ENCODE measurements at places on chromosomes 11 and 22.

GRCh38 chr11:127135256-127135655 is 134.7 kb upstream of the KIRREL3 start:
- DNase-seq: no peak

DNA sequence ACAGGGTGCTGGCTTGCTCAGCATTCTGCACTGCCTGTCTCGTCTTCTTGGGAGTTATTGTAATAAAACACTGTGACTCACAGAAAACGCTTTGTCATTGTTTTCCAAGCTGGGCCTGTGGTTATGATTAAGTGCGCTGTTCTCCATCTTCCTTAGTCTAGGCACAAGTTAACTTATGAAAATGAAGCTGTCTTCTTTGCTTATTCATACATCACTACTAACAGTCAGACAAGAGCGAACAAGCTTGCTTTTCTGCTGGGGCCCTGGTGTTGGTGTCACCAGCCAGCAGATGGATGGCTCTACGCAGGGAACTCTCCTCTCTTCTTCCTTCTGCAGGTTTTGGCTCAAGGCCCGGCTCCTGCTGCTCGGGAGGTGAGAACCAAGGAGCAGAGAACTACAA is 380.1 kb upstream of the SYN3 start:
- peak; percentile 61 for DNase-seq

DNA sequence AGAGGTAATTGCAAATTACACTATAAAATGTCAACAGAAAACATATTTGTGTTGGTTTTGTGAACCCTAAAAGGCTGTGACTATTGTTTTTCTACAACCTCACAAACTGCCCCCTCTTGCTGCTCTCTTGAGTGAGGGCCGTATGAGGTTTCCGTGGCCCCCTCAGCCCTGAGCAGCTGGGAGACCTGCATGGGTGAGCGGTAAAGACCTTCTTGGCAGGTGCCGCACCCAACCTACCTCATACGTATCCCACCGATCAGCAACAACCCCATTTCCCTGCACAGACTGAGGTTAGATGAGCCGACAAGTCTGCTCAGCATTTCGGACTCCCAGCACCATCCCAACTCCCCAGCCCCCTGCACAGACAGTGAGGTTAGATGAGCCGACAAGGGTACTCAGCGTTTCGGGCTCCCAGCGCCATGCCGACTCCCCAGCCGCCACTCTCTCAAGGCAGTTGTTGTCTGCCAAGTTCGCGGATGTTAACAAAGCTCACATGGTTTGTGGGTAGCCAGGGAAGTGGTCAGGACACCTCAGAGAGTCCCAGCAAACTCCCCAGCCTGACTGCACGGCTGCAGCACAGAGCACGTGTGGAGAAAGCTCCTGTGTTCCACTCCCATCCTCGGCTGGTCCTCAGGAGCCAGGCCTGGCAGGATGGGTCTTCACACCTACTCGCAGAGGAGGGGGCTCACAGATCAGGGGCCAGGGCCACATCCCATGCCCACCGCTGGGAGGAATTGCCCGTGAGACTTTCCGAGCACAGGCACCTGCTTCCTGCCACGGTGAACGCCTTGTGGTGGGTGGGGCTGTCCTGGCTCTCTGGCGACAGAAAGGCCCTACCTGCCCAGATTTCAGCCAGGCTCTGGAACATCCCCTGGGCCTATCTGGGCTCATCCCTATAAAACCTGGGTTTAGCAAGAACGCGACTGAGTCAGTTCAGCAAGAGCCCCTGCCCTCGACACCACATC is 502.9 kb downstream of the BRD1 start:
- no peak for DNase-seq

- no peak for DNase-seq
Measured at GRCh38 chr11:78363024-78363619, 54.5 kb downstream of the GAB2 start.

- DNase-seq: no peak
Measured at GRCh38 chr11:43924112-43924855, 18.2 kb upstream of the C11orf96 start.

- DNase-seq: no peak
Measured at GRCh38 chr11:17991783-17992433, 20.9 kb downstream of the SERGEF start.

DNA sequence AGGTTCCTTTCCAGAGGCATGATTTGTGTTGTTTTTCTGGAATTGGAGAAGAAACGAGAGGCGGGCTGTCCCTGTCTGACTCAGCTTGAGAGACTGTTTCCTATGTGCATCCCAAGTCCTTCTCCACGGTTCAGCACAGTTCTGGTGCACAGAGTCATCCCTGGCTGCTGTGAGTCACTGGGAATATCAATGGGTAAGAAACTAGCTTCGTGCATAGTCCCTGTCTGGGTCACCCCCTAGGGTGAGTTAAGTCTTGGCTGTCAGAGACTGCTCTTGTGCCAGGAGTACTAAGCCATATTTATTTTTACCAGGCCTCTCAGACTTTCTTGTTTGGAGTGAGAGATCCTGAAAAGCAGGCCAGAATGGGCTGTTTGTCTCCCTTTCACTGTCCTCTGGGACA is 2.4 kb upstream of the LRP4 start:
- no peak for DNase-seq

GRCh38 chr11:68215087-68215445 is 2.0 kb upstream of the KMT5B start:
- no peak for DNase-seq

- no peak for DNase-seq
Measured at GRCh38 chr11:95035316-95035715, 10.3 kb downstream of the KDM4E start.

DNA sequence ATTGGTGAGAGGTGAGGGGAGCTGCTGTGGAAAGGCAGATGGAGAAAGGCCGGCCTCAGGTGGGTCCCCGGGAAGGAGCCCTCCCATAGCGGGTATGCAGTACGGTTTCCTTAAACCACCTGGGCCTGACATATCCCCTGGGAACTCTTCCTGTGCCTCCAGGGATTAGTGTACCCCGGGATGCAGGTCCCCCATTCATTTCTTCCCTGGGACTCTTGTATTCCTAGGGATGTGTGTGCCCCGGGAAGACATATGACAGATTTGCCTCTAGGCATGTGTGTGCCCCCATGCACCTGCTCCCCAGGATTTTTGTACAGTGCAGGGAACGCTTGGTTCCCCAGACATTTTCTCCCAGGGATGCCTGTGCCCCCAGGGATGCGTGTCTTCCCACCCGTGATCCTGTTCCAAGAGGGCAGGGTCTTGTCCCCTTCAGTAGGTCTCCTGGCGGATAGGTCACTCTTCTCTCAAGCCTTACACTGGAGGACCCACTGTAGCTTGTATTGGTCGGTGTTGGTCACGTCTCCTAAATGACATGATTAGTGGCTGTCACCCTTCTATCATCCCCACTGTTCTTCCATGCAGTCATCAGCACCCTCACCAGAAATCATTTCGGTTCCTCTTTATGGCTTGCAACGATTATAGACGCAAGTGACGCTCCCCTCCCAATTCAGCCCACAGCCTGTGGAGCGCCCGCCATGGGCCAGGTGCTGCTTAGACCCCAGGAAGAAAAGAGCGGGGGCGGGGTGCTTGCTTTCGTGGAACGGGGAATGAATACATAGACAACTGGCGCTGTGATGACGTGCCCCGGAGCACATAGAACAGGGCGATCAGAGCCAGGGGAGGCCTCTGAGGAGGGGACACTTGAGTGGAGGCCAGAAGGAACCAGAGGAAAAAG is 1.3 kb downstream of the PARVB start:
- no peak for DNase-seq

DNA sequence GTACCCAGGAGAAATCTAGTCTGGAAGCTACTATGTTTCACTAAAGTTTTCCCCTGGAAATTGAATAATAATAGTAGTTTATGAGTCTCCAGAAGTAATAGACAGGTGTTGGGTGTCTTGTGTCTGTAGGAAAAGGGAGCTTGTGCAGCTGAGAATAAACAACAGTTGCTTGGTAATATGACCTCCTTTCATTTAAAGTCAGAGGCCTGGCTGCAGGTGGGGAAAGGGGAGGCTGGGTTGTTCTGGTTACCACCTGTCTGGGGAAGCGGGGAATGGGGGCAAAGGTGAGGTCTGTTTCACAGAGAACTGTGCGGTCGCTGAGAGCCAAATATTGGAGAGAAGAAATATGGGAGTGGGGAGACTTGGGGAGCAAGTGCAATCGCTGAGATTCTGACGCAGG is 3.3 kb upstream of the GRAMD1B start:
- DNase-seq: no peak

- no peak for DNase-seq
Measured at GRCh38 chr11:10474551-10474950, 19.5 kb downstream of the AMPD3 start.

- DNase-seq: peak; percentile 46
Measured at GRCh38 chr11:134476435-134477021, 64.5 kb upstream of the B3GAT1 start.

DNA sequence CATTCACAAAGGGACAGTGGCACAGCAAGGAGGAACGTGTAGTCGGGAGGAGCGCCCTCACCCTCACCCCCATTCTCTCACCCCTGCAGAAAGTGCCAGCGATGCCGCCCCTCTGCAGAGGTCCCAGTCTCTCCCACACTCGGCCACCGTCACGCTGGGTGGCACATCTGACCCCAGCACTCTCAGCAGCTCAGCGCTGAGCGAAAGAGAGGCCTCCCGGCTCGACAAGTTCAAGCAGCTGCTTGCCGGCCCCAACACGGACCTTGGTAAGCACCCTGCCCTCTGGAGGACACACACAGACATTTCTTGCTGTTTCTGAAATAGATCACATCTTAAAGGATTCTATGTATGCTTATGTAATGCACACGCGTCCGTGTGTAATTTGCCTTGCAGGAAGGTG is 34.9 kb downstream of the TBC1D22A start:
- DNase-seq: no peak

DNA sequence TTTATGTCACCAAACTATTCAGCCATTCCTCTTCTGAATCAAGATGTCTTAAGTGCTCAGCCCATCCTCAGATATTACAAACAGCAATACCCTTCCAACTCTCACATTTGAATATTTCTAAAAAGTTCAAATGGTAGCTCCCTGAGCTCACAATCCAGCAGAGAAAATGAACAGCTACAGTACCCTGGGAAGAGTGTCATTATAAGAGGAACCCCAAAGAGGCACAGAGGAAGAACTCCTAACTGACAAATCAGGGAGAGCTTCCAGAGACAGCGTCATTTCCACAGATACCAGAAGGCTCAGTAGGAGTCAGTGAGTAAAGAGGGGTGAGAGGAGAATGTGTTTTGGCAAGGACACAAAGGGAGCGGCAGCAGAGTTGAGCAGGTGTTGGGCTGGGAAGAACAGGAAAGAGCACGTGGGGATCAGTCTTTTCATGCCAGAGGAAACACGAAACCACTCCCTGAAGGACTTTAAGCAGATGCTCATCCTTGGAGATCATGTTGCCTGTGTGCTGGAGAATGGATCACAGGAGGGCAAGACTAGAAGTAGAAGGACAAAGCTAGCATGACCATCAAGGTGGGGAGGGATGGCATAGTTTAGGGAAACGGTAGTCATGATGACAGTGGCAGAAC is 4.3 kb downstream of the CLTCL1 start:
- no peak for DNase-seq

DNA sequence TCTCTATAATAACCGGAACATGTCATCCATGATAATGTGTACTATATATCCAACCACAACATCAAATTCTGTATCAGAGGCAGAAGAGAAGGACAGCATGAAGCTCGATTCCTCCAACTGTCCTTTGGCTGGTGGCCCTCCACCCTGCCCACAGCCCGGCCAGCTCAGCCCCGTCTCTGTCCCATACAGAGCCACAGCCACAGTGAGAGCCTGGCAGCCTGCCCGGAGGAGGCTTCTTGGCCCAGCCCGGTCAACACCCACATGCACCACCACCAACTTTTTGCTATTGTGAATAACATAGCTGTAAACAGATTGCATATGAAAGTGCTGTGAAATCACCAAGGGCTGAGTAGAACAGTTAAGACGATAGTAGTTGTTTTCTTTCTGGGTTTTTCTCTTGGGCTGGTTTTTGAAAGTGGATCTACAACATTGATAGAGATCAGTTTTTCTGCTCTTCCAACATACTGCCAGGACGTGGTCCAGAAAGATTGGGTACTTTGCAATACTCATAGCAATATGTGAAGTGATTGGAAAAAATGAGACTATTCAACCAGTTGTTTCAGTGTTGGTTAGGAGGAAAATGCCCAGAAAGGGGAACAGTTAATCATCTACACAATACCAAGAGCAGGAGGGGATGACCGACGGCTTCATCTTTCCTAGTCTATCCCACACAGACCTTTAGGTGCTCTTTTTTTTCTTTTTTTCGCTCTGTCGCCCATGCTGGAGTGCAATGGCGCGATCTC is 6.9 kb upstream of the TUBA8 start:
- DNase-seq: no peak

DNA sequence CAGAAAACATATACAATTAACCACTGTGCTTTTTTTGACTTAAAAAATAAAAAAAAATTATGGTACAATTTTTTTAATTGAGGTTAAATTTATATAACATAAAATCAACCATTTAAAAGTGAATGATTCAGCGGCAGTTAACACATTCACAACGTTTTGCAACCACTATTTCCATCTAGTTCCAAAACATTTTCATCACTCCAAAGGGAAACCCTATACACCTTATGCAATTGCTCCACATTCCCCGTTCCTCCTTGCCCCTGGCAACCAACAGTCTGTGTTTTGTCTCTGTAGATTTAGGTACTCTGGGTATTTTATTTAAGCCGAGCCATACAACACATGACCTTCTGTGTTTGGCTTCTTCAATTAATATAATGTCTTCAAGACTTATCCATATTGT is 15.3 kb downstream of the DDI1 start:
- no peak for DNase-seq

DNA sequence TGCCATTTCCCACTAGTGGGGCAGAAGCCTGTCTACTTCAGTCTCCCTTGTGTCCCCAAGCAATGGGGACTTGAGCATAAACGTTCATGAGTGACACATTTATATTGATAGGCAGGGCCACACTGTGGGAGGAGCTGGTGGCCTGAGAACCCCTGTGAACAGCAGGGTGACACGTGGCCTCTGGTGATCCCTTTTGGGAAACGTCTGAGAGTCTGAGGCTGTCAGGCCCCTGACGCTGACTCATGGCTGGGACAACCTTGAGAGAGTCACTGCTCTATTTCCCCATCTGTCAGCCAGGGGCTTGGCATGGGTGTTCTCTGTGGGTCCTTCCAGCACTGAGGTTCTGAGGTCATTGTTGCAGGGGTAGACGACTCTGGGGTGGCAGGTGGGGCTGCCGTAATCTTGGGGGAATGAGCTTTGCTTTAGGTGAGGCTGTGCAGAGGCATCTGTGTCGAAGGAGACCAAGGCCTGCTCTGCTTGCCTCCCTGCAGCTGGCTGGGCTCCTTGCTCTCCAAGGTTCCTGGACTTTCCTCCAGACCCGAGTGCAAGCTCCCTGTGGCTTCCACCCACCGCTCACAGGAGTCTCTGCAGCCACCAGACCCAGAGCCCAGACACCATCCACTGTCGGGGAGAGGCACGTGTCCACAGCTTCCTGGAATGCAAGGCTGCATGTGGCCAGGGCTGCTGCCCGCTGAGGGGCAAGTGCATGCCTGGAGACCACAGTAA is 54.7 kb downstream of the SMIM38 start:
- DNase-seq: no peak

Measured in mesothelial cell of epicardium (in vitro differentiated cells).